ENCODE measurements at places on chromosomes 3 and 15.

DNA sequence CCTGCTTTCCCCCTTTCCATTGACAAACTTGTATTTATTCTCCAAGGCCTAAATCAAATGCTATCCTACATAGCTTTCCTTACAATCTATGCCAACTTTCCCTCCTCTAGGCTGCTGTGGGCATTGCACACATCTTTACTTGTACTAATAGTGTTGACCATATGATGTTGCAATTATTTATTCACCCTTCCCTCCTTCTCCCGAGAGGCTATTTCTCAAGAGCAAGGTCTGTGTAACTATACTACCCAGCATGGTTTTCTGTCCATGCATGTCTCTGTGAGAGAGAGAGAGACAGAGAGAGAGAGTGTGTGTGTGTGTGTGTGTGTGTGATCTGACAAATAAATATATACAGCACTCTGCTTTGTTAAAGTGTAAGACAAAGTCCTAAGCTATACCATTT is 63.8 kb downstream of the GTPBP8 start:
- no peak for DNase-seq

GRCh38 chr15:62997441-62997840 is 45.1 kb upstream of the TPM1 start:
- DNase-seq, result no peak

DNA sequence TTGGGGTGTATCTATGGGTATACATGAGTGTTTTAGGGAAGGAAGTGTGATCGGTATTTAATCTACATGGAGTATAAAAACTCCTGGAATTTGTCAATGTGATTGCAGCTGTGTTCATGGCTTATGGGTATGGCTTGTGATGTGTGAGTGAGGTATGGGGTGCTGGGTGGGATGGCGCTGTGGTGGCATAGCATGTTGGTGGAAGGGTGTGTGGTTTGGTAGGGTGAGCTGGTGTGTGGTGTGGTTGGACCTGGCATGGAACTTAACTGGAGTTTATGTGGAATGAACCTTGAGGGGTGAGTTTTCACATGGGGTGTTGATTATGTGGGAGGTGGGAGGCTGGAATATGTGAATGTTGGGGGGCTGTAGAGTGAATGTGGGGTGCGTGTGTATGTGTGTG is 492 bp upstream of the MOBP start:
- DNase-seq, result no peak

GRCh38 chr3:110816008-110816407 is 255.6 kb upstream of the NECTIN3 start:
- no peak for DNase-seq

- no peak for DNase-seq
Observed at GRCh38 chr15:59741274-59741906, 52.3 kb upstream of the BNIP2 start.

- peak; percentile 24 for DNase-seq
Observed at GRCh38 chr3:14847613-14848541, 29.1 kb downstream of the FGD5 start.

DNA sequence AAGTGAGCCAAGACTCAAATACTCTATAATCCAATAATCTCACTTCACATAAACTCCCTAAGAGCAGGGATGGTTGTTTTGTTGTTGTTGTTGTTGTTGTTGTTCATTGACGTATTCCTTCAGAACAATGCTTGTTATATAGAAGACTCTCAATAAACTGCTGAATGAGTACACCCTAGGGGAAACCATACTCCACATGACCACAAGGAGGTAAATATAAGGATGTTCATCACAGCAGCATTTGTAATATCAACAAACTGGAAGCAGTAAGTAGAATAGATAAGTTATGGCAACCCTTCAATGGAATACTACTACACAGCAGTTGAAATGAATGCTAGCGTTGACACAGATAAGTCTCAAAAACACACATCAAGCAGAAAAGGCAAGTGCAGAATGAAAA is 62.4 kb upstream of the STIMATE start:
- DNase-seq, result no peak

- no peak for DNase-seq
Observed at GRCh38 chr15:73426323-73426994, 16.5 kb upstream of the REC114 start.

GRCh38 chr3:119990888-119991287 is 103.4 kb downstream of the GSK3B start:
- no peak for DNase-seq

GRCh38 chr3:178205740-178206139 is 330.5 kb upstream of the KCNMB2 start:
- no peak for DNase-seq

GRCh38 chr3:105354429-105354828 is 12.3 kb upstream of the ALCAM start:
- no peak for DNase-seq

Measured in germinal center (tissue), 1 donor.